Cerebellar cortex (tissue), 1 donor: ENCODE measurements at places on chromosomes 16 and 17.

GRCh38 chr17:16512011-16512410 lies 20.0 kb upstream of the LRRC75A start:
- DNase-seq = no peak

- no peak for DNase-seq
These were observed at the start of gene NOD2 for GRCh38 chr16:50692999-50693781. Gene NOD2 (plus strand): TSS chr16:50693606. CDS start chr16:50699496, 5,890 bp downstream.

- DNase-seq = no peak
These were observed 4.9 kb downstream of the PTRH2 start for GRCh38 chr17:59702304-59702703.

DNA sequence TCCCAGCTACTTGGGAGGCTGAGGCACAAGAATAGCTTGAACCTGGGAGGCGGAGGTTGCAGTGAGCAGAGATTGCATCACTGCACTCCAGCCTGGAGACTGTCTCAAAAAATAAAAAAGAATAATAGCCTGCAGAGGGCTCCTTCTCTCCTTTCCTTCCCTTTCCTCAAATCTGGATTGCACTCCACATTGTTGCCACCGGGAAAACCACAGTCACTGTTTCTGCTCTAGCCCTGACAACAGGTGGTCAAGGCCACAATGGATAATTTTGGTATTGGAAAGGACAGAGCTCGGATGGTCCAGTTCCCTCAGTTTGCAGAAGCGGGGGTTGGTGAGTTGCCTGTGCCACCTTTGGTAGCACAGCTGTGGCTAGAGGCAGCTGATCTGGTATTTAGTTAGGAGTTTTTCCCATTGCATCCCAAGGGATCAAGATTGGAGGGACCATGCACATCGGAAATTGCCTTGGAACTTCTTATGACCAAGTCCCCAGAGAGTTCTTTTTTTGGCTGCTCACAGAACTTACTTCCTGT lies 44.7 kb upstream of the PRSS54 start:
- peak; percentile 73 for DNase-seq

- no peak for DNase-seq
These were observed 21.4 kb upstream of the SLC6A4 start for GRCh38 chr17:30256756-30257506.

DNA sequence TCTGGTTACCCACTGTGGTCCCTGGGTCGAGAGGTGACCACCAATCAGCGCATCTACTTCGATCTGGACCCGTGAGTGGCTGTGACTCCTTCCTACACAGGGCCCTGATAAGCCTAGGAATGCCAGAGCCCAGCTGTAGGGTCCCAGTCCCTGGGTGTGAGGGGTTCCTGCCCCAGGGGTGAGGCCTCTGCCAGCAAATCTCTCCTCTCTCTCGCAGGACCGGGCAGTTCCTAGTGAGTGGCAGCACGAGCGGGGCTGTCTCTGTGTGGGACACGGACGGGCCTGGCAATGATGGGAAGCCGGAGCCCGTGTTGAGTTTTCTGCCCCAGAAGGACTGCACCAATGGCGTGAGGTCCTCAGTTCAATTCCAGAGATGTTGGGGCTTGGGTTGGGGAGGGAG lies 2.2 kb upstream of the EFNB3 start:
- no peak for DNase-seq

- DNase-seq = peak; percentile 66
These were observed 7.1 kb upstream of the IL32 start for GRCh38 chr16:3058139-3059030.

DNA sequence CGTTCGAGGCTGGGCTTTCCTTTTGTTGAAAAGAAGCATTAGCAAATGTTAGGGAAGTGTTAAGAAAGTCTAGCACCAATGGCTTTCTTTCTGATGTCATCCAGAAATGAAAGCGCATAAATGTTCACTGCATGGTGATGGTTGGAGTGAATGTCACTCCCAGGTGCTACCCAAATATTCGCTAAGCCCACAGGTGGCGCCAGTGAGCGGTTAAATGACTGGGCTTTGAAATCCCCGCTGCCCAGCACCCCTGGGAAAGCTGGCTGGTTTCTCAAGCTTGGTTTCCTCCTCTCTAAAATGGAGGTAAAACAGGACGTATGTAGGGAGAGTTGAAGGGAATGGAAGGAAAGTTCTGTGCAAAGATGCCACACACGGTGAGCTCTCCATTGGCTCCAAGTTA lies 104.4 kb downstream of the IRX5 start:
- DNase-seq = peak; percentile 9

GRCh38 chr17:67160791-67161190 lies 84.2 kb downstream of the HELZ start:
- no peak for DNase-seq

DNA sequence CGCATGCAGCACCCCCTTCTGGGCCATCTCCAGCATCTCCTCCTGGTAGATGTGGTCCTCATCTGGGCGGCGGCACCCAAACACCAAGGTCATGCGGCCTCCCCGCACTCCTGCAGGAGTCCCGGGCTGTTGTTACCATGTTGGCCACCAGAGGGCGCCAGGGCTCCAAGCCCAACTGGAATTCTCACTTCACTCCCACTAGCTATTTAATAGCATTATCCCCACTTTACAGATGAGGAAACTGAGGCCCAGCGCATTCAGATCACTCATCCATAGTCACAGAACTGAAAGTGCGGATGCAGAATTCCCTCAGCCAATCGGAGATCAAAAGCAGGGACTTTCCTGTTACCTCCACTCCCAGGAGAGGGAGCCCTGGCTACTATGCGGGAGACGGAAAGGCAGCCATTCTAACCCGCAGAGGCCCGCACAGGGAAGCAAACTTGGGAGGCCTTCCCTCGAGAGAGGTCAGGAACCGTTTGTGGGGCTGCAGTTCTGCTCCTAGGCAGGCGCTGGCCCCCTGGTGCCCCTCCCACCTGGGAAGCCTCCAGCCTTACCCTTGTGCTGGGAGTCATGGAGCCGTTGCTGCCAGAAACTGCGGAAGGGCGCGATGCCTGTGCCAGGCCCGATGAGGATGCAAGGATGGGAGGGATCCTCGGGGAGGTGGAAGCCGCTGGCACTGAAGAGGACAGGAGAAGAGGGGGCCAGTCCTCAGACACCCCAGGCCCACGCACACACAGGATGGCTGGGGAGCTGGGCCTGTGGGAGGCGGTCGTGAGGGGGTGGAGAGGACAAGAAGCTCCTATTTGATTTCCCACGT lies 40.1 kb downstream of the NOS2 start:
- DNase-seq = peak; percentile 38

DNA sequence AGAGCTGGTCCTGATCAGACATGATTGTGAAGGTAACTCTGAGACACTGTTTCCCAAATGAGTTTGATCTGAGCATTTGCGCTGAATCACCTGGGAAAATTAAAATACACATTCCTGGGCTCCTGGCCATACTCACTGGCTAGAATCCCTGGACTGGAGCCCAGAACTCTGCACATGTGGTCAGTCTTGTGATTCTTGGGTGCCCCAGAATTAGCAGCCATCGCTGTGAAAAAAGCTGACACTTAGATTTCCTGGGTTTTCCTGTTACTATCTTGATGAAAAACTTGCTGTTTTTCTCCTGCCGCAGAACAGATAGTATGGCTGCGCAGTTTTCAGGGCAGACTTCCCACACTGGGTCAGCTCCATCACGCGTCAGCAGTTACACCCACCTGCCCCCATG lies 24.6 kb downstream of the NECAB2 start:
- DNase-seq = no peak

GRCh38 chr17:29622337-29623282 lies at the start of gene CORO6:
Gene CORO6 (minus strand): TSS chr17:29622912. CDS start chr17:29621421, 1,491 bp downstream.
- DNase-seq = peak; percentile 57

GRCh38 chr17:78823282-78824046 lies 17.1 kb downstream of the USP36 start:
- no peak for DNase-seq

- no peak for DNase-seq
These were observed 126.2 kb upstream of the RBFOX1 start for GRCh38 chr16:7206469-7206868.

GRCh38 chr17:68613739-68614298 lies 12.7 kb upstream of the FAM20A start:
- peak; percentile 60 for DNase-seq

DNA sequence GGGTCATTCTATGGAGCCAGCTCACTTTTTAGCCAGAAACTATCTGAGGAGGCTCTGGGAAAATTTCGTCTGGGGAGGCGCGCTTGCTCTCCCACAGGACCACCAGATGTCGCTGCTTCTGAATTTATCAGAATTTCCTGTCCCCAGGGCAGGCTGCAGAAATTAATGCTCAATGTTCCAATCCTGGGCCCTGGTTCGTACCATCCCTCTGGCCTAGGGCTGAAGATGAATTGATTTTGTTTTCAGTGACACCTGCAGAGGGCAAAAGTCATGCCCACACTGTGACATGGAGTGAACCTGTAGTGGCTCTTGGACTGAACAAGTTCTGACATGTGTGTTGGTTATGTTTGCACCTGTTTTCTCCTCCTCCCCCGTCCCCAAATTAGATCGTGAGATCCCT lies 482.6 kb downstream of the NPIPA7 start:
- peak; percentile 10 for DNase-seq

DNA sequence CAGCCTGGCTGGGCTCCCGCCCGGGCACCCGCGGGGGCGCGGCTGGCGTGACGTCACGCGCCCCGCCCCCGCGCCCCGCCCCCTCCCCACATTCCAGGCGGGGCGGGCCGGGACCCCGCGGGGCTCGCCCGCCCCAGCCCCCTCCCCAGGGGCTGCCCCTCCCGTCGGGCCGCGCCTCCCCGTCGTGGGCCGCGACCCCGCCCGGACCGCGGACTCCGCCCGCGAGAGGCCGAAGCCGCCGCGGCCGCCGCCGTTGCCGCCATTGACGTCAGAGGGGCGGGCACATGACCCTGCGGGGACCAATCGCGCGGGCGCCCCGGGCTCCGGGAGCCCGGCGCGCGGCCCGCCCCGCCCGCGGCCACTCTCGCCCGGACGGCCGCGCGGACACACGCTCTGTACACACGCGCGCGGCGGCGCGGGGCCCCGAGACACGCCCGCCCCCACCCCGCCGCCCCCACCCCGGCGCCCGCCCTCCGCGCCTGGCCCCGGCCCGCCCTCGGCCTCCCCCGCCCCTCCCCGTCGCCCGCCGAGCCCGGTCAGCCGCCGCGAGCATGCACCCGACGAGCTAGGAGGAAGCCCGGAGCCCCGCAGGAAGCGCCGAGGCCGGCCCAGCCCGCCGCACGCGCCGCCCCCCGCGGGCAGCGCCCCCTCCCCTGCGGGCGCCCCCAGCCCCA lies at the start of gene CMIP:
Gene CMIP, plus strand, starts transcription at position 361 of the 674 bp plus-strand sequence.
- peak; percentile 62 for DNase-seq

- DNase-seq = peak; percentile 4
These were observed 113.2 kb downstream of the SOX9 start for GRCh38 chr17:72233986-72234385.

GRCh38 chr16:85638695-85639409 lies 25.7 kb downstream of the GSE1 start:
- no peak for DNase-seq

DNA sequence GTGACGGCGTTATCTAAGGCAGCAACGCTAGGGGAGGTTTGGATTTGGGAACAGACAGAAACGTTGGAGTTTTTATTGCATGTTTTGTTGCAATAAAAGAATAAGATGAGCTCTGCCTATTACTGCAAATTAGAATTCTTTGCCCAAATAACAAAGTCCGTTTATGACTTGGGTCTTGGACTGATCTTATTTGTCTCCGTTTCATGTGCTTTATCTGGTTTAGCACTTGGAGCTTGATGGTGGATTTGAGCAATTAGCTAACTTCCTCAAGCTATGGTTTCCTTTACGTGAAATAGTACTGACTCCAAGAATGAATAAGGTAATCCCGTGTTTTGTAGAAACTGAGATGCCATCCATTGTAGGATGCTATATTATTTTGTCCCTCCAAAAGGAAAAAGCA lies 233.0 kb upstream of the IRX5 start:
- DNase-seq = no peak

DNA sequence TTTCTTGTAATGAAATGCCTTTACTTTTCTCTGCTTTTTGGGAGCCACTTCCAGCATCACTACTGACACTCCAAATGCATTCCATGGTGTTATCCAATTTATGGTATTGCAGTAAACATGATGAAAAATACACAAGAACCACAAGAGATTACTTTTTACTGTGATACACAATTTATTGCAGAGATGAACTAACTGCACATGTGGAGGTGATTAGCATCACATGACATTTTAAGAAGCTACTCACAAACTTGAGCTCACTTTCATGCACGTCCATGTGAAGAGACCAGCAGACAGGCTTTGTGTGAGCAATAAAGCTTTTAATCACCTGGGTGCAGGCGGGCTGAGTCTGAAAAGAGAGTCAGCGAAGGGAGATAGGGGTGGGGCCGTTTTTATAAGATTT lies 780.5 kb upstream of the GOT2 start:
- no peak for DNase-seq

- DNase-seq = no peak
These were observed 87.3 kb downstream of the SPECC1 start for GRCh38 chr17:20096430-20096829.

DNA sequence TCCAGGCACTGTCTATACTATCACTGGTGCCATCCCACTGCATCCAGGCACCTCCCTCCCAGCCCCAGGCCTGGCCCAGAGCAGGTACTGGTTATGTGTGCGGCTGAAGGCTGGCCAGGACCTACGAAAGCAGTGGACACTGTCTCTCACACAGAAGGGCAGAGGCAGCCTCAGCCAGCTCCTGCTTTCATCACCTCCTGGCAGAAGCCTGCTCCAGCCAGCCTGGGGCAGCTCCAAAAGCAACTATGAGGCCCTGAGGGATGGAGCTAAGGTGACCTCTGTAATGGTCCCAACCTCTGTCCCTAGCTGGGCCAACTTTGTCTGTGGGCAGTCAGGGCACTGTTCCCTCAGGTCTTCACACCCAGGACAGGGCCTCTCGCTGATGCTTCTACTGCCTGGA lies 18.8 kb downstream of the HSD11B2 start:
- no peak for DNase-seq

DNA sequence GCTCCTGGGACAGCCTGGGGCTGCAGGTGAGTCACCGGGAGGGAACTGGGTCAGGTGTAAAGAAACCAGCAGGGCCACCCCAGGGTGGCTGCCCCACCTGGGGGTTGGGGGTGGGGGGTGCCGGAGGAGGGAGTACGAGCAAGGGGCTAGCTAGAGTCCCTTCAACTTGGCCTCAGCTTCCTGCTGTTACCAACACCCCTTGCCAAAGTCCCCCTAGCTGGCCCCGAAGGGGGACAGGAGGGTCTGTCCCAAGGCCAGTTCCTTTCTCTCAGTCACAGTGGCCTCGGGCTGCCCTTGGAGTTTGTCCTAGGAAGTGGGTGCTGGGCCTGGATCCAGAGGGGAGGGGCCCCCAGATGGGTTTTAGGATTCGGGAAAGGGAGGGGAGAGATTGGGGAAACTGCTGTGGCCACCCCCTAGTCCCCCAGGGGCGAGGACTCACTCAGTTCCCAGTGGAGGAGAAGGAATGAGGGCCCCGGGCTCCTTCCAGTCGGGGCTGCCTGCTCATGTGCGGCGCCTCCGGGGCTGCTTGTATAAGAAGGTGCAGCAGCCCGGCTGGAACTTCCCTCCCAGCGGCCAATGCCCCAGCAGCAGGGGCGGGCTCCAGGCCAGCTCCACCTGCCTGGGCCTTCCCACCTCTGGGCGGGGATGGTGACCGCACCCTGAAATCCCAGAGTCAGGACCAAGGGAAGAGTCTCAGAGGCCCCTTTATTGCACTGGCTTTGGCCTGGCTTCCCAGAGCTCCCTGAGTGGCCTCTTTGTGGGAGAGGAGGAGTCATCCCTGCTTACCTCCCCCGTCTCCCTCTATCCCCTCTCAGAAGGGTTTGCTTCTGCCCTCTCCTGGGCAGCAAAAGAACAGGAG lies 7.3 kb downstream of the ARHGAP27 start:
- peak; percentile 92 for DNase-seq

GRCh38 chr17:77451245-77451893 lies 310.6 kb downstream of the SEC14L1 start:
- DNase-seq = no peak

GRCh38 chr17:75596320-75597087 lies 8.9 kb downstream of the MYO15B start:
- no peak for DNase-seq

GRCh38 chr17:28145348-28145747 lies 102.9 kb downstream of the NLK start:
- DNase-seq = no peak
